Astrocyte of the spinal cord (primary cell): ENCODE measurements at places on chromosomes 6 and 20.

GRCh38 chr20:17928211-17928611 lies 40.4 kb downstream of the SNX5 start:
- no peak for DNase-seq

DNA sequence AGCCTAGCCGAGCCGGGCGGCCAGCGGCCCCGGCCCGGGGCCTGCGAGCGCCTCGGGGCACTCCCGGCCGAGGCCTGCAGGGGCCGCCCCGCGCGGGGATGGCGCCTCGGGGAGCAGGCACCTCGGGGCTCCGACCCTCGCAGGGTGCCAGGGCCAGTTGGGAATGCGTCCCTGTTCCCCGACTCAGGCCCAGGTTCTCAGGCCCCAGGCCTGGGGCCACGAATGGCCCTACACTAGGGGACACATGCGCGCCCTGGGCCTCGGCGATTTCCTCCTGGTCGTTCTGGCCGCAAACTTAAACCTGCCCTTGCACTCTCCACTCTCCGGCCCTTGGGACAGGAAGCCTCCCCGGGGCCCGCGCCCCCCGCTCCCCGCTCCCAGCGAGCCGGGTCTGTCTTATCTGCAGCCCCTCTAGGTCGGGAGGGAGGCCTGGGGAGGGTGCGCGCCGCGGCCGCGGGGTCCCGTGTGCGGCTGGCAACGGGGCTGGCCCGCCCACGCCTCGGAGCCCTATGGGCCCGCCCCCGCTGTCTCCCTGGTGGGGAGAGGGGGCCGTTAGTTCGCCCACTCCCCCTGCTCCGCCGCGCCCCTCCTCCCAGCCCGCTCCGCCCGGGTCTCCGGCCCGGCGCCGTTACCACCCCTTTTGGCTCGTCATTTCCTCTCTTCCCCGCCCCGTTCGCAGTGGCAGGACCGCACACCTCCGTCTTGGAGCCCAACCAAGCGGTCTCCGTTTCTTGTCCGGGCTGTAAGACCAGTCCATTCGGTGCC lies 611 bp downstream of the NFYA start:
- peak; percentile 81 for DNase-seq

DNA sequence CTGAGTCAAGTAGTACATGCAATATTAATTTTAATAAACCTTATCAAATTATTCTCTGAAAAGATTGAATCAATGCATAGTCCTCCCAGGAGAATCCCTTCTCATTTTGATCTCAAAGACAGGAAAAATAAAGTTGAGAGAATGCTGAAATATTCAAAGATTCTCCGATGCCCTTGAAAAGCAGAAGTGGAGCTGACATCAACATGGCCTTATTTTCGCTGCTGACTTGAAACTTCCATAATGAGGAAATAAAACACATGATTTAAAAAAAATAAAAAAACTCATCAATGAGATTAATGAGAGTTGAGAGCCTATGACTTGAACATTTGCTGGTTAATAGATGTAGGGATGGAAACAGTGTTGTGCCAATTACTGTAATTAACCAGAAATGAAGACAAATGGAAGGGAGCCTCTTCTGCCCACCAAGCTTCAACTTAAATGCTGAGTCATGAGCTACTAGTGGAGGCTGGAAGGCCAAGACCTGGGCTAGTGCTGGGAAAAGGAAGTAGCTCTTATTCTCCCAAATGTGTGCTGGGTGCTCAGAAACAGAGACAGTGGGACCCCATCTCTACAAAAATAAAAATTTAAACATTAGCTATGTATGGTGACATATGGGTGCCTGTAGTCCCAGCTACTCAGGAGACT lies 139.9 kb downstream of the BFSP1 start:
- DNase-seq: no peak

DNA sequence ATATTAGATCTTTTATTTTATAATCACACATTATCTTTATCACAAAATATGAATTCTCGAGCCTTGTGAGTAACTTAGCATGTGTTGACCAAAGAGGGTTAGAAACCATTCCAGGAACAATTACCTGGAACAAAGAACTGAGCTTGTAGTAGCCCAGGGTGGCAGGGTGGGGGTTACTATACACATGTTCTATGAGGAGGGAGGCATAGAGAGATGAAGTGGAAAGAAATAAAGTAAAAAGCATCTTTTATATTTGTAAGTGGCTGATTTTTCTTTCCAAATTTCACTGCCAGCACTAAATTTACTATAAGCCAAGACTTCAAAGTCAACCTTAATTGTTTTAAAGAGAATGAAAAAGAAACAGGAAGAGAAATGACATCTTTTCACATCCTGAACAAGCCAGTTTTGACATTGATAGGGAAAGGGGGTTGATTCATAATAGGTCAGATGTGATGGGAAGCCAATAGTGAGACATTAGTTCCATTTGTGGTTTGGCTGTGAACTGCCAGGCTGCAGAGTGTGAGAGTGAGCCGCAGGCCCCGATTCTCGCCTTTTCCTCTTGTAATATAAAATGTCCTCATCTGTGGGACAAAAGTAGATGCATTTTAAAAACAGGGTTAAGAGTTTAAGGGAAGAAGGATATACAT lies 52.7 kb upstream of the MYB start:
- DNase-seq: no peak

GRCh38 chr6:25613415-25613814 lies 38.6 kb upstream of the SCGN start:
- no peak for DNase-seq

- peak; percentile 55 for DNase-seq
Measured at GRCh38 chr20:6632187-6632586, 135.3 kb upstream of the BMP2 start.

DNA sequence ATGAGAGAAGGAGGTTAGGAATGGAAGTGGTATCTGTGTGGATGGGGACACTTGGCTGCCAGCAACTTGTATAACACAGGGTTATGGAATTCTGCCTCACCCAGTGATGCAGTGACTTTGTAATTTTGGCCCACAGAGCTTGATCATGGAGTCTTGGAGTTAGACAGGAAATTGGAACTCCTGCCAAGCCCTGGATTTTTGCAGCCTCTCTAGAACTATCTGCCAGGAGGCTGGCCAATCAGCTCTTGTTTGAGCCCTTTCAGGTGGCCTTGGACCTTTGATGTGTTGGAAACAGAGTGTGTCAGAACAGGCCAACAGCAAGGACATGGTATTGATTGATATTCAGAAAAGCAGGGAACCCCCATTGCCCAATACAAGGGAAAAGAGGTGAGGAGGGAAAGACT lies 157.7 kb upstream of the GGTLC1 start:
- DNase-seq: no peak
